ENCODE measurements at places on chromosomes 16 and 17.
A peak's percentile ranks its signal among the peaks of the same experiment; 100 is the strongest.

- peak; percentile 22 for DNase-seq
These were observed 76.7 kb downstream of the CHD9 start for GRCh38 chr16:53131363-53132071.

DNA sequence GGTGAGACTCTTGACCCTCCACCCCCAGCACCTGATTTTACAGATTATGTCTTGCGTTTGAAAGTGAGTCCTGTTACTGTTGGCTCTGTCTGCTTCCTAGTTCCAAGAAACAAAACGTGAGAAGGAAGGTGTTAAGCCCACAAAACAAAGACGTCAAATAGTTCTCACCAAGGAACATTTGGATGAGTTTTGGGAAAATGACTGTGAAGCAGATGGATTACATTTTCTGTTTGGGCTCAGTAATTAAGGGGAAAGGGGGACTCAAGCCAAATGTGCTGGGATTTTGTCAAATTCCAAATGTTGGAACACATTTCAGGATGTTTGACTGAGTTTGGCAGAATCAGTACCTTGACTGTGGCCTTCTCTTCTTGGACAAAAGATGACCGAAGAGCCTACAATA lies 71.2 kb downstream of the PCTP start:
- no peak for DNase-seq

DNA sequence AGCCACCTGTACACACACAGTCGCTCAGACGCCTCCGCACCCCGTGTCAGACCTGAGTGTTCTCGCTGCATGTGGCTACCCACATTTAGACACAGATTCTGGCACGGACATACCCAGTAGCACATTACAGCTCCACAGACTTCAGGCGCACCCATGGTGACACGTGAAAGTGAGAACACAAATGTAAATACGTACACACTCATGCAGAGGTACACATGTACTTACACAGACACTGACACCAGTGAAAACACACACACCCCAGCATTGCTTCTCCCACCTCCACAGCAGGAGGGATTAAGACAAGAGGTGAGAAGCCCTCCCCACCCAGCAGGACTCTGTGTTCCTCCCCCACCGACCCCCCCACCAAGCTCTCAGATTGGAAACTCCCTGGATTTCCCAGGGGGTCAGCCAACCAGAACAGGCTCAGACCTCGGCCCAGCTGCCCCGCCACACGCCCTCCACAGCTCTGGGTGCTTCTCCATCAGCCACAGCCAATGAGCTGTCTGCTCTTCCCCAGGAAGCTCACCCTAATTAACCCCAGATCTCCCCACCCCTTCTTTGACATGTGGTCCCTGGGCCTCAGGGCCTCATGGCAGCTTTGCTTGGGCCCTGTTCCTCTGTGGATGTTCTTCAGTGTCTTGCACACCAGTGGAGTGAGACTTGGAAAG lies 5.3 kb upstream of the FOXN1 start:
- DNase-seq: no peak

DNA sequence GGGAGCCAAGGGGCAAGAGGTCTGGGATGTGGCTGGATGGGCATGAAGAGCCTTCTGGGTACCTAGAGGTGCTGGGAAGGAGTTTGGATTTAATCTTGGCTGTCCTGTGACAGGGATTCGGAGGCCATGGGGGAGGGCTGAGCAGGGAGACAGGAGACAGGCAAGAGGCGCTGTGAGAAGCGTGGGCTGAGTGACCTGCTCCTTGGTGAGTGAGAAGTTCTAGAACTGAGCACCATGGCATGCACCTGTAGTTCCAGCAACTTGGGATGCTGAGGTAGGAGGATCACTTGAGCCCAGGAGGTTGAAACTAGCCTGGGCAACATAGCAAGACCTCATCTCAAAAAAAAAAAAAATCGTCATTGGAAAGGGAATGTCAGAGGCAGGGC lies 78.3 kb upstream of the PLCG2 start:
- no peak for DNase-seq

- DNase-seq: no peak
These were observed 66.0 kb upstream of the ZNF423 start for GRCh38 chr16:49921791-49922456.

DNA sequence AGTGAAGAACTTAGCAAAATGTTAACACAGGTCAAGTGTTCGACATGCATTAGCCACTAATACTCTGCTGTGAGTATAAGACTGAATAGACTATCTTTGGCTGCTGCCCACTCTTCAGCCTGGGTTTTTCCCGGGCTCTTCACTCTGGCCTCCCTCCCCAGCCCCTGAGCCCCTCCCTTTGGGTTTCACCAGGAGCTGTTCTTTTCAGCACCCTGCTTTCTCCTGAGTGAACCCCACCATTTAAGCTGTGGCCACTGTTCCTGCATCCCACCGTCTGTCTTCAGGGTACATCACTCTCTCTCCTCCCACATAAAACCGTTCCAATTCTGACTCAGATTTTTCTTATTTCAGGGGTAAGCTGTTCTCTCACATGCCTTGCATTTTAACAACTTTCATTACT lies 92.0 kb upstream of the ASIC2 start:
- DNase-seq: no peak

DNA sequence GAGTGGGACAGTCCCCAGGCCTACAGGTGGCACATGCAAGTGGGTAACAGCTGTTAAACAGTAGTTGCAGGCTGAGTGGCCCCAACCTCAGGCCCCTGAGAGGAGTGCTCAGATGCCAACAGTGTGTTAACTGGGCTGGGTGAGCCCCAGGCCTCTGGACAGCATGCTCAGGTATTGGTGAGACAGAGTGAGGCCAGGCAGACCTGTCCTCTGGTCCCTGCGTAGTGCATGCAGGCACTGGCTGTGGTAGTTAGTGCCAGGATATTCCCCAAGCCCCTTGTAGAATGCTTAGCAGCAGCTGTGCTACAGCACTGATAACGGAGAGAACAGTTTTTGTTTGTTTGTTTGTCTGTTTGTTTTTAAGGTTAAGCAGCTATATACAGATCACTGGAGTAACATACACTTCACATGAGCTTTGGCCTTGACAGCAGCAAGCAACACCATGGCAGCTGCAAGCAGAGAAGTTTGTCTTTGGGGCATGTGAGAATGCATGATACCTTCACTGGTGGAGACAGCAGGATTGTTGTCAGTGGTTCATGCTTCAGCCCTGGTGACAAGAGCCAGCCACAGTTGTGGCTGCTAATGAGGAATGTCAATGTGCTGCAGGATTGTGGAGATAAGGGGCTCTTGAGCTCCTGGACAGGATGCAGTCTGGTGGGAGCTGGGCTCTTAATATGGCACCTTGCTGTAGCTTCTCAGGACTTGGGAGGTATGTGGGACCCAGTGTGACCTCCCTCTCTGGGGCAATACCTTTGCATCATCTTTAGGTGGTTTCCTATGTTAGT lies 614.4 kb downstream of the CDH11 start:
- no peak for DNase-seq

DNA sequence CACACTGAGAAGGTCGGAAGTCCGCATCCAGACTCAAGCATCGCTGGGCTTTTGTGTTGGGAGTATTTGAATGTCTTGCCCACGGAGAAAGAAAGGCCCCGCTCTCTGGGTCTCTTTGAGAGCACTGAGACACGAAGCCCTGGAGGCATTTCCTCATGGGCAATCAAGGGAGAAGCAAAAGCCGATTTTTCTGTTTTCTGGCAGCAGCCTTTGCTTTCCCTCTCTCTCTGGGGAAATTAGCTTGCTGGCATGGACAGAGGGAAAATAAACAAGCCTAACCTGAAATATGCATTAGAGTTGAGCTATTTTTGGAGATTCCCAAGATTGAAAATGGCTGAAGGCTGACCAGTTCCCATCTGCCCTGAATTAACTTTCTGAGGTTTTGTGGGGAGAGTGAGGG lies 238.7 kb downstream of the HAPSTR1 start:
- DNase-seq: no peak

- DNase-seq: no peak
These were observed 3.8 kb upstream of the GCSH start for GRCh38 chr16:81099958-81100357.

- peak; percentile 68 for DNase-seq
These were observed 550 bp upstream of the RNF213 start for GRCh38 chr17:80260069-80260535.

- no peak for DNase-seq
These were observed 9.2 kb upstream of the ACSF3 start for GRCh38 chr16:89084411-89084810.
